ENCODE measurements at places on chromosomes 5 and 9.

DNA sequence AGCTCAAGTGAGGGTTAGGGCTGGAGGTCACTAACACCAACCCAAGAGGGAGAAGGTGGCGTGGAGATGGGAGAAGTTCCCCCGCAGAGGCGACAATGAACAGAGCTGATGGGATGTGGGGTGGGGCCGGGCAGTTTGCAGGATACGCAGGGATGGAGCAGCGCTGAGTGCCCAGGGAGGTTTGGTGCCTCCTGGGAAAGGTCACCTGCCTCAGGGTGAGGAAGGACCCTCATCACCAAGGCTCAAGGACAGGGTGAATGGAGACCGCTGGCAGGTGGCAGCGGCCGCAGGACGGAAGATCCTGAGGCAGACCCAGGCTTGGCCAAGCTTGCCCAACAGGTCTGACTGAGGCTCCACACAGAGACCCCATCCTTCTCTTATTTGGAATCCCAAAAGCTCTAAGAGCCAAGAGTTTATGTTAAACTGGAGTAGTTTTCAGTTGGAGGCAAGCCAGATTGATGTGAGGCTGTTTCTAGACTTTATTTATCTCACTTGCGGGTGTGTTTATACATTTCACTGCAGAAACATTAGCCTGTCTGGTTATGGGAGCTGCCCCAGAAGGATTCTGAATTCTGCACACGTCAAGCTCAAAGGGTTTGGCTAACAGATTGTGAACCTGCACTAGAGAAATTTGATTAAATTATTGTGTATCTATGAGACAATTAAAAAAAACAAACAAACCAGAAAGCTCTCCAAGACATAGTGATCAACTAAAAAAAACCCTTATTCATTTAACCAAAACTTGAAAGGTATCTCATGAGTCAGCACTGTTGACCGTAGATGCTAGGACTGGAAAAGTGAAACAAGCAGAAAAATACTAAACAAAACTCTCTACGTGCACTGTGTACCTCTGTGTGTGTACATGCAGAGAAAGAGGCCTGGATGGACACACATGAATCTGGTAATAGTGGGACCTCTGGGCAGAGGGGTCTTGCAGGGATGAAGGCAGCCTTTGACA, 146.2 kb upstream of the PHYKPL start:
- no peak for DNase-seq

GRCh38 chr5:19891658-19892057, 96.3 kb downstream of the CDH18 start:
- peak; percentile 74 for DNase-seq

DNA sequence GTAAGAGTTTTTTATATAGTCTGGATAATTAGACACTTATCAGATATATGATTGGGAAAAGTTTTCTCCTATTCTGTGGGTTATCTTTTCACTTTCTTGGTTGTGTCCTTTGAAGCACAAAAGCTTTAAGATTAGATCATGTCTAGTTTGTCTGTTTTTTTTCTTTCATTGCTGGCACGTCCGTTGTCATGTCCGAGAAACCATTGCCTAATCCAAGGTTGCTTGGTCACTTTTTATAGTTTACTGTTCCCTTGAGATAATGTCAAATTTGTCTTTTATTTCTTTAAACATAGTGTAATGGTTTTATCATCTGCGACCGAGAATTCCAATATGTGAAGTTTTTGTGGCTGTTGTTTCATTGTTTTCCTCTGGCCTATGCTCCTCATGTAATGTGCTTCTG, 28.8 kb downstream of the GARNL3 start:
- DNase-seq: no peak

GRCh38 chr5:1206521-1207412, 5.4 kb downstream of the SLC6A19 start:
- no peak for DNase-seq

DNA sequence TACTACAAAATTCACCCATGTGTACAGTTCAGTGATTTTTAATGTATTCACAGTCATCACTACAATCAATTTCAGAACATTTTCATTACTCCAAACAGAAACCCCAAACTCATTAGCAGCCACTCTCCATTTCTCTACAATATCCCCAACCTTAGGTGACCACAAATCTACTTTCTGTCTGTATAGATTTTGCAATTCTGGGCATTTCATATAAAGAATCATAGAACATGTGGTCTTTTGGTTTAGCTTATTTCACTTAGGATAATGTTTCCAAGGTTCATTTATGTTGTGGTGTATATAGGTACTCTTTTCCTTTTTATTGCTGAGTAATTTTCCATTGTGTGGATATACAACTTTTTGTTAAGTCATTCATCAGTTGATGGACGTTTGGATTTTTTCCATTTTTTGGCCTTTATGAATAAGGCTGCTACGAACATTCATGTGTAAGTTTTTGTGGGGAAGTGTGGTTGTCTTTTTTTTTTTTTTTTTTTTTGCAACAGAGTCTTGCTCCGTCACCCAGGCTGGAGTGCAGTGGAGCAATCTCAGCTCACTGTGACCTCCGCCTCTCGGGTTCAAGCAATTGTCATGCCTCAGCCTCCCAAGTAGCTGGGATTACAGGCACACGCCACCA, 54.5 kb downstream of the DOCK8 start:
- DNase-seq: no peak

- no peak for DNase-seq
These were observed 243.2 kb downstream of the FSTL4 start for GRCh38 chr5:133368916-133369783.

Measured in fibroblast of skin of scalp (primary cell).